Inflammatory macrophage treated with lipopolysaccharide for 4 hours (primary cell): ENCODE measurements at places on chromosomes 13 and 19.

DNA sequence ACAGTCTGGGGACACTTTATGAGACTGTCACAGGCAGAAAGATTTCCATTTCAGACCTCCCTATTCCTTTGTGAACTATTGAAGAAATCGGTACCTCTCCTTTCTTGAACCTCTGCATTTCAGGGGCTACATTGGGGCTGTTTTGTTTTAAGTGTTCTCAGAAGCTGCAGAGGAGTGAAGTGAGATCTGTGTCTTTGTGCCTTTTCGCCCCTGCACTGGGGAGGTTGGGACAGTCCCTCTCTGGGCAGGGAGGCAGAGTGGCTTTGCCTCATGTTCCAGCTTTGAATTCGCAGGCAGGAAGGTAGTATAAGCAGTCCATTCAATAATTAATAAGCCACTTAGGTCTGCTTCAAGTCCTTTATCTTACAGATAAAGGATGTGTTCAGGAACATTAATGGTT is 9.5 kb upstream of the AMER2 start:
- no peak for DNase-seq

DNA sequence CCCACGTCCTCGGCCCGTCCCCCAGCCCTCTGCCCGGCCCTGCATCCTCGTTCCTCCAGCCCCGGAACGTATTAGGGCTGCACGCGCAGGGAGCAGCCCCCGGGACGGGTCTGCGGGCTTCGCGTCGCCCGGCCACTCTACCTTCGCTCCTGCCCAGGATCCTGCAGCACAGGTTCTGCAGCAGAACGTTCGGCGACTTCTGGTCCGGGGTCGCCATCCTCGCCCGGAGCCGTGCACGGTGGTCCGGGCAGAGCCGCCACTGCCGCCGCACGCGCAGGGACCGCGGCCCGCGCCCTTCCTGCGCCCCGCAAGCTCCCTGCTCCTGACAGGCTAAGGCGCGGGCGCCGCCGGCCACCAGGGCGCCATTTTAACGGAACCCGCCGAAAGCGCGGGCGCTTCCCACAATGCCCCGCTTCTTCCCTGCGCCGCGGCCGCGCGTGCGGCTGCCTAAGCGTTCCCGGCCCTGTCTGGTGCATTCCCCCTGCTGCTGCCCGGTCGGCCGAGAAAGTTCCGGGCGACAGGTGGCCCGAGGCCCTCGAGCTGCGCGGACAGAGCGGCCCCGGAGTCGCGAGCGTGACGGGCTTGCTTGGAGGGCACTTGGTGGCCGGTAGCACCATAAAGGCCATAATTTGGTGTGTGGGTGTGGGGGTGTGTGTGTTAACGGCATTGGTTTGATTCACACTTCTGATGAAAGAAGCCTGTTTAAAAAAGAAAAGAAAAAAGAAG is at the start of gene TUBGCP3:
TUBGCP3 (minus strand) TSS at position 390 of the 726 bp plus-strand sequence; CDS start at position 217, 173 bp downstream.
- peak; percentile 84 for DNase-seq

- DNase-seq: peak; percentile 88
These were observed 9.3 kb downstream of the ZNF787 start for GRCh38 chr19:56111601-56112312.

DNA sequence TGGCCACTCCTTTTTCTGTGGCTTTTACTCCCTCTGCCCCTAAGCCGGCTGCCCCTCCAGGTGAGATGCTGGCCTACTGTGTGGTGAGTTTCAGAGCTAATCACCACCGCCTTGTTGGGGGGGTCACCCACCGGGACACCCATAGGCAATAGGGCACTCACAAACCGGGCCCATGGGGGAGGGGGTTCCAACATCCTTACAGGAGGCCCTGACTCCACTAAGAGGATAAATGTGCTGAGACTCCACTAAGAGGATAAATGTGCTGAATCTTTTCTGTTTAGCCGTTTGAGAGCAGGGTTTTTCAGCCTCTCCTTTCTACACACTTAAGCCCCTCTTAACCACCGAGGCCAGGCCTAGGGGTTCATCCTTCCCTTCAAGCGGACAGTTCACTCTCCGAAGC is 73.7 kb downstream of the SLC15A1 start:
- no peak for DNase-seq

GRCh38 chr13:19181021-19181620 is 503 bp downstream of the TUBA3C start:
- no peak for DNase-seq

- peak; percentile 96 for DNase-seq
These were observed 3.7 kb upstream of the FCER2 start for GRCh38 chr19:7705387-7706187.

DNA sequence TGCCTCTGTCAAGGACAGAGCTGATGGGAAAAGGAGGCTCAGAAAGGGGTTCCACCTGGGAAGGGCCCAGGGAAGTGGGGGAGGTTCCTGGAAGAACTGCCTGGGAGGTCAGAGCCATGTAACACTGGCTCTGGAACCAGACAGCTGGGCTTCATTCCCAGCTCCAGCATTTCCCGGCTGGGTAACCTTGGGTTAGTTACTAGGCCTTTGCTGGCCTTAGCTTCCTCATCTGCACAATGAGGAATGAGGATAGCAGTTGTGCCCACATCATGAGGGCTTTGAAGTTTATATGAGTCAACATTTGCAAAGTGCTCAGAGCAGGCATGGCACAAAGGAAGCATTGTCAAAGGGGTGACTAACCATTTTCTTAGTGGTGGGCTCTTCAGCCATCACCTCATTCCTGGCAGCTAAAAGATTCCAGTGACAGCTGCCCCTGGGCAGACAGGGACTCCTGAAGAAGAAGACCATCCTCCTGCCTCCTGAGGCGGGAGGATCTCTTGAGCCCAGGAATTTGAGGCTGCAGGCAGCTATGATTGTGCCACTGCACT is 1.7 kb upstream of the DNAJB1 start:
- DNase-seq: peak; percentile 80

DNA sequence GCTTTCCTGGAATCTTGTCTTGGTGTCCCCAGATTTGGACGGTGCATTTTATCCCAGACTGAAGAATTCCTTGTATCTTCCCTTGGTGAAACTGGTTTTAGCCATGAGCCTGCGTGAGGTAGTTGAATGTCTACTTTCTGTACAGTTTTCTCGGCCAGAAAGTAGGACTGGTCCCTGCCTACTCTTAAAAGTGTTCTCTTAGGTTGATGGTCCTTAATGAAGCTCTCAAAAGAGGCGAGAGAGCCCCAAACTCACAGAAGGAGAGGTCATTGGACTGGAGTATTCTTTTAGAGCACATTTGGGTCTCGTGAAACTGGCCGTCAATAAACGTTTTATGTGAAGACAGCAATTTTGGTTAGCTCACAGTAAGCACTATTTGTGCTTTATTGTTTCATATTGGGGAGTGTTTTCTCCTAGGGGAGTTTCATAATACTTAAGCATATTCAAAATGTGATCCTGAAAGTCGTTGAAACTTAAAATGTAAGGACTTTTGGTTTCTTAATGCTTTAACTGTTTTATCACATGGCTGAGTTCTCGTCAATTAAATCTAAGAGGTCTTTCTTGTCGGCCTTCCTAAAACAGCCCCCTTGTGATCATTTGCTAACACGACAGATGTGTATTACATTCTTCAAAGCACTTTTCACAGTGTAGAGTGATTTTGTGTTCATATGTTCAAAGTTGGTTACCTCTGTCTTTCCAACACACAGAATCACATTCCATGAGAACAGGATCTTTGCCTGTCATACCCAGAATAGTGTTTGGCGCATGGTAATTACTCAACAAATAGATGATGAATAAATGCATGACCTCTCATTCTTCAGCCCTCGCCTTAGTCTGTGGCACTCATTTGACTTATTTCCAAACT is 889 bp downstream of the GTF2F2 start:
- peak; percentile 60 for DNase-seq

DNA sequence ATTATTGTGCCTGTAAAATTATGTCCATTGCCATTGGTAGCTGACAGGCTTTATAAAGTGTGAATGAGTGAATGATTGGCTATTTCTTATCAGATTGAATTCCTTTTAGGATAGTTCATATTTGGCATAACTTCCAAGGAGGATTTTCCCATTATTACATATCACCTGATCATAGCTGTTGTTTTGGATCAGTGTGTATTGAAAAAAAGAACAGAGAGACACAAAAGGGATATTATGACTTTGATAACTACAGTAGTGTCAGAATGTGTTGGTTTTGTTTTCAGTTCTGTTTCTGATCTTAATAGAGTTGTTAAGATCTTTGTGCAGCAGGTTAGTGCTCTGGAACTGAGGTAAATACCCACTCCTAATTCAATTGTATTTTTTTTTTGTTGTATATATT is 103.8 kb downstream of the LRCH1 start:
- DNase-seq: no peak

GRCh38 chr19:53992815-53993214 is 1.4 kb downstream of the CACNG6 start:
- no peak for DNase-seq

DNA sequence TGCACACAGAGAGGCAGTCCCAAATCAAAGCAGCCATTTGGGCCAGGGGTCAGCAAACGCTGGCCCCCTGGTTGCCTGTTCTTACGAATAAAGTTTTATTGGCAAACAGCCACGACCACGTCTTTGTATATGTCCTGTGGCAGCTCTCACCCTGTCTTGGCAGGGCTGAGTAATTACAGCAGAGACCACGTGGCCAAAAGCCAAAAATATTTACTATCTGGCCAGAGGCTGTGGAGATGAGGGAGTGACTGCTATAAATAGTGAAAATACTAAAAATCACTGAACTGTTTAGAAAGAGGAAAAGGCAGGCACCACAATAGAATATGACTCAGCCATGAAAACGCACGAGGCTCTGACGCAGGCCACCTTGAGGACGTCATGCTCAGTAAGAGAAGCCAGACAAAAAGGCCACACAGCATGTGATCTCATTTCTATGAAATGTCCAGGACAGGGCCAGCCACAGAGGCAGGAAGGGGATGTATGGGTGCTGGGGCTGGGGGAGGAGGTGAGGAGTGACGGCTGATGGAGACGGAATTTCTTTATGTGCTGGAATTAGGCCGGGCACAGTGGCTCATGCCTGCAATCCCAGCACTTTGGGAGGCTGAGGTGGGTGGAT is 29.4 kb downstream of the SMIM24 start:
- DNase-seq: peak; percentile 99

- DNase-seq: no peak
These were observed 46.2 kb downstream of the SKA3 start for GRCh38 chr13:21130116-21130515.
